HT-29 (cell line): ENCODE measurements at places on chromosomes 4 and X.

DNA sequence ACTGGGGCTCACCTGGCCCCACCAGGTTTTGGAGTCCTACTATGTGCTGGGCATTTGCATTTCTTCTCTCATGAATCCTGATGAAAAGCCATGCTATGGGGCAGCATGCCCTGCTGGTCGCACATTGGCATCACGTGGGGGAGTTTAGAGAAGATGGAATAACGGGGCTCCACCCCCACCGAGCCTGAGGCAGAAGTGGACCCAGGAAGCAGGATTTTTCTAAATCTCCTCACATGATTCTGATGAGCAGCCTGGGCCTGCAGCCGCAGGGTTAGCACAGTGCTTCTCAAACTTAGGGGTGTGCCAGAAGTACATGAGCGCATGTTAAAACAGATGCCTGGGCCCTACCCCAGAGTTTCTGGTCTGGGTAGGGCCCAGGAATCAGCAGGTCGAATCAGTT is 4.6 kb upstream of the SORCS2 start:
- DNase-seq, result no peak

DNA sequence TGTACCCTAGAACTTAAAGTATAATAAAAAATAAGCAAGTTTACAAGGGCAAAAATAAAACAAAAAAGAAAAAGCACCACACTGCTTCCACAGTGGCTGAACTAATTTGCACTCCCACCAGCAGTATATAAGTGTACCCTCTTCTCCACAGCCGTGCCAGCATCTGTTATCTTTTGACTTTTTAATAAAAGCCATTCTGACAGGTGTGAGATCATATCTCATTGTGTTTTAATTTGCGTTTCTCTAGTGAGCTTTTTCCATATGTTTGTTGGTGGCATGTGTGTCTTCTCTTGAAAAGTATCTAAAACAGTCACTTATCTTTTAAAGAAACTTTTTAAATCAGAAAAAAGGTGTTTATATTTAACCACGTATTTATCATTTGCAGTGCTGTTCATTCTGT is 71.3 kb downstream of the NFKB1 start:
- DNase-seq, result no peak

- no peak for DNase-seq
Measured at GRCh38 chr4:87819281-87819919, 13.4 kb upstream of the MEPE start.

DNA sequence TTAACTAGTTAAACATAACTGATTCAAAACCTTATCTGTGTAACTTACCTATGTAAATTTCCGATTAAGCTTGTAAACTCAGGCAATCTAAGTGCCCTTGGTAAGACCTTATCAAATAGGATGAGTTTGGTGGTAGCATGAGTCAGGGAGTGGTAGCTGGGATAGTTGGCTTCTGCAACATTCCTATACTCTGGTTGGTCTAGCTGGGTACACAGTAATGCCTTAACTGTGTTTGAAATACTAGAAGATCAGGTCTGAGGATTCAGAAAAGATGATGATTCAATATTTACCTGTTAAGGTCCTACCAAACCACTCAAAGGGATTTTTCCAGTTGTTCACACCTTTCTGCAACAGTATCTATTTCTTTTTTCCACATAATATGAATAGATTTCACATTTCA is 5.3 kb downstream of the YIPF7 start:
- DNase-seq, result no peak

DNA sequence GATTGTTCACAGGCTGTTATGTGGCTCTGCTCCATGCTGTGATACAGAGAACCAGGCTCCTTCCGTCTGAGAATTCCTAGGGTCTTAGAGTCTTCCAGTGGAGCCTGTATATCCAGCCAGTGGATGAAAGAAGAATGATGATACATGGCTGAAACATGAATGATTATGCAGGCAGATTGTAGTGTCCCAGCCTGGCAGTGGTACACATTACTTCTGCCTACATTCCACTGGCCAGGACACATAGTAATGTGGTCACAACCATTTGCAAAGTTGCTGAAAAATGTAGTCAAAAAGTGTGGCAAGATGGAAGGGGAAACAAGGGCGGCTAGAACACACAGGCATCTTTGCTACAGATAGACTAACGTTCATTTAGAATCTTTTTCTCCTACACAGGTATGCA is 4.5 kb upstream of the GBA3 start:
- no peak for DNase-seq

- DNase-seq, result no peak
Measured at GRCh38 chrX:46687619-46688018, 71.3 kb downstream of the SLC9A7 start.

GRCh38 chrX:131821945-131822622 is 201.0 kb upstream of the STK26 start:
- DNase-seq, result peak; percentile 69

GRCh38 chr4:140675599-140676231 is 80.5 kb downstream of the TBC1D9 start:
- DNase-seq, result no peak

DNA sequence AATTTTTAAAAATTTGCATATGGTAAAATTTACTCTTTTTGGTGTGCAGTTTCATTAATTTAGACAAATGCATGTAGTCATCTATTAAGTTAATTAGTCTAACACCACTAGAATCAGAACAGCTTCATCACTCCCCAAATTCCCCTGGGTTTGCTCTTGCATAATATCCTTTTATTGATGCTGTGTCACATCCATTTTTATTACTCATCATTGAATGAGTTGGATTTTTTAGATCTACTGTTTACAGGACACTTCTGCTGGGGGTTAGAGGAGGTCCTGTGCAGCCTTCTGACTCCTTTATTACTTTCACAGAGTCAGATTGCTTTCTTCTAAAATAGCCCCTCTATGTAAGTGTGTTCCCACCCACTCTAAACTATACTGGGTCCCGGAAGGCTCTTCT is 65.9 kb downstream of the MTHFD2L start:
- no peak for DNase-seq

GRCh38 chrX:49316085-49316484 is 5.8 kb upstream of the GAGE12J start:
- no peak for DNase-seq

GRCh38 chr4:173661001-173661400 is 131.0 kb upstream of the HAND2 start:
- DNase-seq, result no peak

DNA sequence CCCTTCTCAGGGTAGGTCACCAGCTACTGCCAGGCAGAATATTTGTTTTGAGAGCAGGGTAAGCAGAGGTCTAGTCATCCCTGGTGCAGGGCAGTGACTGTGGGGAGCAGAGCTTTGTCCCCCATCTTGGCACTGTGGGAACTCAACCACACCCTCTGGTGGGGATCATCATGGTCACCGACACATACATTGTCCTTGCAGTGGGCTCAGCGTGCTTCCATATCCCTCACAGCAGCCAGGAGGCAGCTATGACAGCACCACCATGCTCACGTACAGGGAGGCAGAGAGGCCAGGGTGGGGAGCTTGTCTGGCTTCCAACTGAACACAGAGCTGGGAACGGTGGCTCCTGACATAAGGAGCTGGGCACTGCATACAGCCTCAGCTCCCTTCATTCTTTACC is 102.3 kb downstream of the ENPP6 start:
- DNase-seq, result no peak

DNA sequence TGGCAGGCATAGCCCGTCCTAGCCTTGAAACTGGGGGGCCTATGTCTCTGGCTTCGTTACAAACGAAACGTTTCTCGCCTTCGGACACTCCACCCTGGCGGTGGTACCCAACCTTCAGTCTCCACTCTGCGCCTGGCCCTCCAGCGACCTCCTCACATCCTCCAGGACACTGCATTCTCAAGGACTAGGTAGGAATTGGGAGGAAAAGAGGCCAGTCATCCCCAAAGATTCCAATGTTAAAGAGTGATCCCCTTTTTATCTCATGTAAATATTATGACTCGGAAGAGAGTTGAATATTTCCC is 2.1 kb upstream of the NKX6-1 start:
- no peak for DNase-seq

GRCh38 chr4:38413524-38414341 is 250.3 kb upstream of the KLF3 start:
- DNase-seq, result peak; percentile 43

DNA sequence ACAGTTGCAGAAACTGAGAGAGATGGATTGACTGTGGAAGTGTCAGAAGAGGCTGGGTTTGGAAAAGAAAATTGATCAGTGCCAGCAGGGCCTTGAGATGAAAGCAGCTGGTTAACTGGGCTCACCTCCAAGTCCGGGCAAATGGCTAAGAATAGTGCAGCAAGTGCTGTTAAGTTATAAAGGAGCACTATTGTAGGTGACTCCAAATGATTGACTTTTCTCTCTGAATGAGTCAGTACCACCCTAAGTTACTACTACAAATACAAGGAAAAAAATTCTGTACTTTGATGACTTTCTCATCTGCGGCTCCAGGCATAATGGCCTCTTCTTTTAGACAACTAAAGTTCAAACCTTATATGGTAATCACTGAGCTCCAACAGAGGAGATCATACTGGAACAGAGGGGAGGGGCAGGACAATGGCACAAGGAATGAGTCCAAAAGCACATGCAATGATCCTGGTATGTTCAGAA is 733.4 kb upstream of the INTU start:
- DNase-seq, result no peak

- no peak for DNase-seq
Measured at GRCh38 chr4:111991163-111991562, 154.1 kb upstream of the FAM241A start.

- peak; percentile 51 for DNase-seq
Measured at GRCh38 chrX:55908661-55909212, 191.2 kb downstream of the RRAGB start.

GRCh38 chr4:10879411-10880110 is 195.0 kb upstream of the CLNK start:
- DNase-seq, result peak; percentile 5

GRCh38 chrX:71577682-71578081 is 555 bp upstream of the GCNA start:
- no peak for DNase-seq

- DNase-seq, result no peak
Measured at GRCh38 chr4:106323119-106323518, 6.8 kb downstream of the AIMP1 start.

DNA sequence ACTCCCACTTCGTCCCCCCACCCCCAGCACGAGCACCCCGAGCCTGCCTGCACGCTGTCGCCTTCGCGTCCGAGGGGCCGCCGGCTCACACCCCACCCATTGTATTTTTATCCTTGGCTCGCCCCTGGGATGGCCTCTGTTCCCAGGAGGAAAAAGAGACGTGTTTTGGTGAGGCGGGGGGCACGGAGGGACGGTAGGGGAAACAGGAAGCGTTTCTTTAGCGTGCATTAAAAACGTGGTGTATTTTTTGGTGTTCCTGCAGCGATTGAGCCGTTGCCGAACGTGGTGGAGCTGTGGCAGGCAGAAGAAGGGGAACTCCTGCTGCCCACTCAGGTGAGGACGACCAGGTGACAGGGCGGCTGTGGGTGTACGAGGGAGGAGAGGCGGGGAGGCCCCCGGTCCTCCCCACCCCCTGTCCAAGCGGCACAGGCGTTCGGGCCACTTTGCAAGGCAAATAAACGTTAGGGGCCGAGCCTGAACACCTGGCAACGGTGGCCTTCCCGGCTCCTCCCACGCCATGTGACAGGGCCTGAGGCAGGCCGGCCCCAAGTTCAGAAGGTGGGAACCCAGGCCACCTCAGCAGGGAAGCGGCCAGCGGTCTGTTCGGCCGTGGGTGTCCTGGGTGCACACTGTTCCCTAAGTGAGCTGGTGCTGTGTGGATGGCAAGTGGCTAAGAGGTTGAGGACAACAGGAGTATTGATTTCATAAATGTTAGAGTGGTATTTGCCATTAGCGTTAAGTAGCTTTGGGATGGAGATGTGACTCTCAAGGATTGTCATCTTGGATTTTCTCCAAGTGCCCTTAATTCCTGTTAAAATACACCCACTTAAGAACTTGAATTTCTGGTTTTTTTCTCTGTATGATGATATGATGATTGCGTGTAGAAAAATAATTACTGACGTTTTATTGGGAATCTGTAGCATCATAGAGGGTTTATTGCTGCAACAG is 1.1 kb downstream of the TMEM131L start:
- peak; percentile 86 for DNase-seq

GRCh38 chr4:151166636-151167035 is 67.2 kb downstream of the RPS3A start:
- no peak for DNase-seq

- DNase-seq, result peak; percentile 26
Measured at GRCh38 chr4:16250661-16251365, 24.5 kb upstream of the TAPT1 start.

DNA sequence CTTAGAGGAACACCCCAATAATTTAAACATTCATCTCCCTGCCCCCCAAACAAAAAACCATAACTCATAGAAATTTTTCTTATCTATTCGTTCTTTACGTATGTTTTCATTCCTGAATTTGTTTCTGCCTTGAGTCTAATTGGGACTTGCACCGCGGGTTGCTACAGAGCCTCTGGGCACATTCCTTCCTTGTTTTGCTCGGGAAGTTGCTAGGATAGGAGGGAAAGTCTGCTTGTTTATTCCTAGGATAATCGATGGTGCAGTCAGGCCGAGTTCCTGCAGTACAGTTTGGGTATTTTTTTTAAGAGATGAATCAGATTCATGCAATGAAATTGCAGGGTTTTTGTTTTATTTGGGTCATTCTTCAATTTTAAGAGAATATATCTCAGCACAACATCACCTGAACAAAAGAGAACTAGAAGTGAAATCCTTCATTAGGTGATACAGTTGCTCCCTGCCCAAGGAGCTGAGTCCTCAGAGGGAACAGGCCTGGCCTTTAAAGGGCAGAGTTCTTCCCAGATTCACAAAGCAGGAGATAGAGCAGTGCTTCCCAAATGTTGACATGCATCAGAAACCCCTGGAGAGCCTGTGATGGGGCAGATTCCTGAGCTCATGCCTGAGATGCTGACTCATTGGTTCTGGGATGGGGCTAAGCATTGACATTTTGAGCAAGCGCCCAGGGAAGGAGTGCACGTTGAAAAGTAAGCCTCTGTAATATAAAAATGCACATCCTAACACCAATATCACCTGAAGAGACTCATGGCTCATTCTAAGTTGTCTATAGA is 114.9 kb upstream of the FAM9B start:
- no peak for DNase-seq

DNA sequence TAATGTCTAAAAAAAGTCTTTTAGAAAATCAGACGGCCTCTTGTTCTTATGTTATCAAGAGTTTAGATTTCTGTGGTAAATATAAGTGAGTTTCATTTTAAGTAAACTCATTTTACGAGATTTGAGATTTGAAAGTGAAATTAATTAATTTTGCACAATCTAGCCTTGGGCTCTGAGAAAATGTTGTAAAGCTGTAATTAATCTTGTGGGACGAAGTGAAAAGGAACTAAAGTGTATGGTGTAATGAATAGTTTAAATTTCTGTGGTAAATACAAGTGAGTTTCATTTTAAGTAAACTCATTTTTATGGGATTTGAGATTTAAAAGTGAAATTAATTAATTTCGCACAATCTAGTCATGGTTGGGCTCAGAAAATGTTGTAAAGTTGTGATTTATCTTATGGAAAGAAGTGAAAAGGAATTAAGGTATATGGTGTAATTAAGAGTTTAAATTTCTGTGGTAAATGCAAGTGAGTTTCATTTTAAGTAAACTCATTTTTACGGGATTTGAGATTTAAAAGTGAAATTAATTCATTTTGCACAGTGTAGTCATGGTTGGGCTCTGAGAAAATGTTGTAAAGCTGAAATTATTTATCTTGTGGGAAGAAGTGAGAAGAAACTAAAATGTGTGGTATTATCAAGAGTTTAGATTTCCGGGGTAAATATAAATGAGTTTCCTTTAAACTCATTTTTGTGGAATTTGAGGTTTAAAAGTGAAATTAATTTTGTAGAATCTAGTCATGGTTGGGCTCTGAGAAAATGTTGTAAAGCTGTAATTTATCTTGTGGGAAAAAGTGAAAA is 1.6 kb downstream of the SCML1 start:
- no peak for DNase-seq

GRCh38 chr4:104490096-104490769 is 4.5 kb downstream of the CXXC4 start:
- peak; percentile 18 for DNase-seq

- DNase-seq, result no peak
Measured at GRCh38 chr4:174635732-174636131, 113.4 kb upstream of the HPGD start.
